ENCODE measurements at places on chromosomes 16 and 17.

- DNase-seq = no peak
Measured at GRCh38 chr17:17084317-17084835, 42.1 kb downstream of the MPRIP start.

GRCh38 chr16:59342669-59343068, 608.6 kb upstream of the GOT2 start:
- DNase-seq = no peak

GRCh38 chr16:83727018-83727417, 80.8 kb upstream of the HSBP1 start:
- DNase-seq = peak; percentile 52

- DNase-seq = no peak
Measured at GRCh38 chr16:48860341-48860740, 250.4 kb upstream of the N4BP1 start.

GRCh38 chr16:49365711-49366509, 7.7 kb upstream of the C16orf78 start:
- no peak for DNase-seq

DNA sequence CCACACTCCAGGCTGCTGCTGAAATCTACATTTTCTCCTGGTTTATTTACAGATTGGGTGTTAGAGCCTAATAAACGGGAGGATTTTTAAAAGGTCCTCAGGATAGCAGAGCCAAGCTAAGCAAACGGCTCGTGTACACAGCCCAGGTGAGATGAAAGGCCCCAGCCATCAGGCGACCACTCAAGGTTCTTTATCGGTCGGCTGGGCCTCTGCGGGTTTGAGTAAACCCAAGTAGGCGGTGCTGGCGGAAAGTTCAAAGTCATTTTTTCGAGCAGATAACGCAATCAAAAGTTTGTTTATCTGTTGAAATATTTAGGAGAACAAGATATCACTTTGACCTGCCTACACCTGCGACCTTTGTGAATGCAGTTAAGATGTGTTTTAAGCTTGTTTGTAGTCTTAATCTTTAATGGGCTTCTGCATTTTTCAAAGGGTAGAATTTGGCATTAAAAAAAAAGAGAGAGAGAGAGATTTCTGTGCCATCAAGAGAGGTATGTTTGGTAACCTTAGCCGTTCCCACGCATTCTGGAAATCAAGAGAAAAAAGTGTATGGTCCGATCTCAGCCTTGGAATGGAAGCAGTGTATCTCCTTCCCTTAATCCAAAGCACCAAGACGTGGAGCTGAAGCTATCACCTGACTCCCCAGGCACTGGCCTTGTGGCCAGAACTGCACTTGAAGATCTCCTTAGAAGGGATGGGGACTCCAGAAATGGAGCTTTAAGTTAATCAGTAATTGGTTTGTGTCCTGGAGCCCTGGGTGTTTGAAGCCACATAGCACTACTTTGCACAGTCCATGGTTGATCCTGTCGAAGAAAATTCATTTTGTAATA, 301.7 kb upstream of the IRX5 start:
- no peak for DNase-seq

GRCh38 chr16:75138233-75138632, 10.1 kb upstream of the ZFP1 start:
- no peak for DNase-seq

- no peak for DNase-seq
Measured at GRCh38 chr17:31425282-31426040, 34.0 kb downstream of the RAB11FIP4 start.

DNA sequence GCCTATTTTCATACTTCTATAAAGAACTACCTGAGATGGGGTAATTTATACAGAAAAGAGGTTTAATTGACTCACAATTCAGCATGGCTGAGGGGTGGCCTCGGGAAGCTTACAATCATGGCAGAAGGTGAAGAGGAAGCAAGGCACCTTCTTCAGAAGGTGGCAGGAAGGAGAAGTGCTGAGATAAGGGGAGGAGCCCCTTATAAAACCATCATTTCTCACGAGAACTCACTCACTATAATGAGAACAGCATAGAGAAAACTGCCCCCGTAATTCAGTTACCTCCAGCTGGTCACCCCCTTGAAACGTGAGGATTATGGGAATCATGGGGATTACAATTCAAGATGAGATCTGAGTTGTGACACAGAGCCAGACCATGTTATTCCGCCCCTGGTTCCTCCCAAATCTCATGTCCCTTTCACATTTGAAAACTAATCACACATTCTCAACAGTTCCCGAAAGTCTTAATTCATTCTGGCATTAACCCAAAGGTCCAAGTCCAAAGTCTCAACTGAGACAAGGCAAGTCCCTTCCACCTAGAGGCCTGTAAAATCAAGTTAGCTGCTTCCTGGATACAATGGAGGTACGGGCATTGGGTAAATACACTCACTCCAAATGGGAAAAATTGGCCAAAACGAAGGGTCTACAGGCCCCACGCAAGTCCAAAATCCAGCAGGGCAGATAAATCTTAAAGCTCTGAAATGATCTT, 237.7 kb downstream of the CDH13 start:
- DNase-seq = no peak

DNA sequence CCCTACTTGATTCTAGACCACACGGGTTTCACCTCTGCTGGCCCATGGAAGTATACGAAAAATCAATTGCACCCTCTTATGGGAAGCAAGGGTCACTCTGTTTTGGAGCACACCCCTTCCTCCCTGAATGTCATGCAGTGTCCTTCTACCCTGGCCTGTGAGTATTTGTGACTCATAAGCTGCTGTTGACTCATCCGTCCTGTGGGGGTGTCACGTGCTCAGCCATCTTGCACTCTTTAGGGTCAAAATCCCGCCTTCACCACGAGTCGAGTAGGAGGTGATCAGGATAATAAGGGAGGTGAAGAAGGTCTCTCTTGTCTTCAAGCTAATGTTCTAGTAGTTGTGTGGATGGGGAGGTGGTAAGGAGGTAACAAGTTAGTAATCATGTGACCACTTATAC, 341.0 kb upstream of the EEF2KMT start:
- DNase-seq = no peak

DNA sequence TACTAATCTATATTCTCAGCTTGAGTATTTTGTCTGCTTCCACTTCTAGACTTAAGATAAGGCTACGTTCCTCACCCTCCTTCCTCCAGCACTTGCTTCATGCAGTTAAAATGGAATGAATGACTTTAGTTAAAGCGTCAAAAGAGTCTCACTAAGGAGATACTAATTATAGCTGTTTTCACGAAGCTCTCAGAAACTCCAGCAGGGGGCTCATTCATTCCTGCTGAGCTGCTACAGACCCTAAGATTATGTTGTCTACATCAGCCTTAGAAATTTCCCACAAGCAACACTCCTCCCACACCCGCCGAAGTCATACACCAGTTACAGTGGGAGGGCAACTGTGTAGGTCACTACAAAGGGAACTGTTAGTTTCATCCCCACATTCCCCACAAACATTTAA, 57.0 kb upstream of the KIFC3 start:
- peak; percentile 94 for DNase-seq

- DNase-seq = peak; percentile 92
Measured at GRCh38 chr17:40373324-40373723, 8.8 kb upstream of the GJD3 start.

DNA sequence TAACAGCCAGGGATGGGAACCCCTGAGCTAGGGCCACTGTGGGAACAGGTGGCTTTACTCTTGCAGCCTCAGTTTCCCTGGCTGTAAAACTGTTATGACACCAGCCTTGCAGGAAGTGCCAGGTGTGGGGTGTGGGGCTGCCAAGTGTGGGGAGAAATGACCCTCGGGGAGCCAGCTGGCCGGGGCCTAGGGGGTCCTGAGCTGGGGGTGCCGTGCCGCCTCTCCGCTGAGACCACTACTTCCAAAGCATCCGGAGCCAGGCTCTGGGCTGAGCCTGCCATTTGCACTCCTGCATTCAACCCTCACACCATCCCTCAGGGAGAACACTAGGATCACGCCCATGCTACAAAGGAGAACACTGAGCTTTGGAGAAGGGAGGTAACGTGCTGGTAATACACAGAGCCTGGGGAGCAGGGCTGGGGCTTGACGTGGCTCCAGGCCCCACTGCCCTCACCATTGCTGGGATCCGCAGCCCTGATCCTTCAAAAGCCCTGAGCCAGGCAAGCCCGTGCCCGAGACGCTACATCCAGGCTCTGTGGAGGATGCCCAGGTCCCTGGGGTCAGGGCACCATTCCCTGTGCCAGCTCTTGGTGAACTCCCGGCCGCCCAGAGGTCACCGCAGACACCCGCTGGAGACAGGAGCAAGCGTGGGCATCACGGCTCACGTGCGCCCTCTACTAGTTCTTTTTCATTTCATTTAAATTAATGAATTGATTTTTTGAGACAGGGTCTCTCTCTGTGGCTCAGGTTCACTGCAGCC, 28.8 kb upstream of the GINS2 start:
- peak; percentile 95 for DNase-seq

- DNase-seq = peak; percentile 69
Measured at GRCh38 chr16:29820730-29821642, 724 bp downstream of the MVP start.

- no peak for DNase-seq
Measured at GRCh38 chr16:85333744-85334640, 221.7 kb upstream of the CIBAR2 start.

DNA sequence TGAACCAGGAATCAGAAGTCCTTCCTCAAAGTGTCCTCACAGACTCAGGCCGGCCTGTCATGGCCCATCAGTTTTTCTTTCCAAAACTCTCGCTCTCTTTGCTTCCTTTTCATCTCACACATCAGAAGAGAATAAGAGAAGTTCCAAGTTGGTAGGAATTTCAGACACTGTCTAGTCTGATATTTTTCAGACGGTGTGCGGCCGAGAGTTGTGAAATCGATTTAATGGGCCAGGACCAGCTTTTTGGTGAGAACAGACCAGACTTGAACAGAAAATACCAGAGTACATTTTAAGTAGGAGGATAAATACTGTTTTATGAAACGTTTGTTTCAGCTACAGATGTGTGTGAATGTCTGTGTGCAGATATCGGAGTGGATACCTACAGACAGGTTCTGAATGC, 24.8 kb upstream of the RCVRN start:
- DNase-seq = no peak
